EH (cell line): ENCODE measurements at places on chromosomes 2 and 18.

GRCh38 chr2:43778233-43778632, 4.4 kb downstream of the DYNC2LI1 start:
- DNase-seq, result no peak

GRCh38 chr2:184677171-184677570, 78.8 kb downstream of the ZNF804A start:
- no peak for DNase-seq

GRCh38 chr18:66005831-66006588, 255.2 kb downstream of the CDH7 start:
- DNase-seq, result no peak

GRCh38 chr2:85163675-85164074, 30.5 kb downstream of the TCF7L1 start:
- DNase-seq, result no peak

- DNase-seq, result peak; percentile 85
Measured at GRCh38 chr2:158412206-158412605, 44.3 kb downstream of the CCDC148 start.

GRCh38 chr2:72271276-72271614, 123.6 kb upstream of the CYP26B1 start:
- no peak for DNase-seq

- peak; percentile 72 for DNase-seq
Measured at GRCh38 chr18:23257686-23258565, 122.6 kb downstream of the CABLES1 start.

GRCh38 chr2:161096336-161096735, 63.9 kb upstream of the TANK start:
- DNase-seq, result no peak

DNA sequence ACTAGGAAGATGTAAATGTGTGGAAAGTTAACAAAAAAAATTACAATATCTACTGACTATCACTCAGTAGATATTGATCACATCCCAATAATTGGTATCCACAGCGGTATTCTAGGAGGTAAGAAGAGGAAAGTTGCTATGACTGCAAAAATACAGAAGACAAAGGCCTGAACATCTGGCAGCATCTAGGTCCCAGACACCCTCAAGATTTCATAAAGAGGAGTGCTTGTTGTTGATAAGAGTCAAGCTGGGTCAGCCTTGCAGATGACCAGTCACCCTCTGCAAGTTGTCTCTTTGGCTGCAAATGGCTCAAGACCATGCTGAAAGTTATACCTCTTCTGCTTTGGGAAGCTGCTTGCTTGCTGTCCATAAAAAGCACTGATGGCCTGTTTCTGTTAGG, 228.4 kb upstream of the FBXO11 start:
- no peak for DNase-seq

DNA sequence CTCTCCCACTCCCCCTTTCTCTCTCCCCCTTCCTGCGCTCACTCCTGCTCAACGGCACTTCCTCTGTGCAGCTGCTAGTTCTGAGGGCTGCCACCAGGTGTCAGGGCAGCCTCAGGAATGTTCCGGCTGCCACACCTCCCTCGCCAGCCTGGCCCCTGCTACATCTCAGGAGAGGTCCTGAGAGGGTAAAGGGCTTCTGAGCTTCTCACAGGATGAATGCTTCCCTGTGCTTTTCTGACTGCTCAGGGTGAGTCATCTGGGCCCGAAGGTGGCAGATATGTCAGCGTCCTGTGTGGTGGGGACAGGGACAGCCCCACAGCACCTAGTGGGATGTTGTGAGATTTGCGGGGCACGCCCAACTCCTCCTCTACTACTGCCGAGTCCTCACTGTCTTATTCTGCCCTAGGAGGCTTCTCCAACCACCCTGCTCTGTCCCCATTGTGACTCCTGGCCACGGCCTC, 49.0 kb downstream of the PLEKHB2 start:
- DNase-seq, result peak; percentile 71

GRCh38 chr18:28854964-28855363, 678.0 kb upstream of the CDH2 start:
- peak; percentile 27 for DNase-seq

DNA sequence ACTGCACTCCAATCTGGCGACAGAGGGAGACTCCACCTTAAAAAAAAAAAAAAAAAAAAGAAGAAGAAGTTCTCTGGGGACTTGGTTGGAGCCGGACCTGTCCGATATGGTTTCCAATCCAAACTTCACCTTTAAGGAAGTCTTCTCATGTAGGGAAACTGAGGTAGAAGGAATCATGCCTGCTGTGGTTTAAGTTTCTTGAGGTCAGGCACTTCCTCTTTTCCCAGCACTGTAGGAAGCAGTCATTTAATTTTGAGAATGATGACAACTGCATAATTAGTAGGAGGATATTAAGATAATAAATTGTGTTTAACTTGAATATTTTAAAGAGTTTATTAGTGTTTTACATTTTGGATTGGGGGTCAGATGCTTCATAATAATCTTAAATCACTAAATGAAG, 62.9 kb downstream of the KCNE4 start:
- DNase-seq, result no peak

DNA sequence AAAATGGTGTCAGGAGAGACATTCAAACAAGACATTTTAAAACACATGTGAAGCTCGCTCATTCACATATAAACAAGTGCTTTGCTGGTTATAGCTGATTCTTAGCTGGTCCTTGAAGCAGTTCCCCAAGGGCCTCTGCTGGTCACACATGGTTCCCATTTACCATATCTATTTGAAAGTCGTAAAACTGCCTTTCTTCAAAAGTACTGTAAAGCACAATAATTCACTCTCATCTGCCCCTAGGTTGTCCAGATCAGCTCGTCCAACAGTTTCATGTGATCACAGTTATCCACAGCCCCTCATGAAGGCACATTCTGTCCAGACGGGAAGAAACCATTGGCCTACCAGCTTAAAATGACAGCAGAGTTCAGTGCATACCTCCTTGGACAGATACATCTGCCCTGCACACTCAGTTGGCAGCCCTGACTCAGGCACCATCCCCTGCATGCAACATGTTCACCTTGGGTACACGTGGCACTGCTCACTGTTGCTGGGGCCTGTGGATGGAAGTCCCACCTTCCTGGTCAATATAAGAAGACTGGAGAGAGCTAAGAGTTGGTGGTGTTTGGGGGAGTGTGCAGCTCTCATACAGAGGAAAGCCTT, 108.0 kb upstream of the HAAO start:
- peak; percentile 67 for DNase-seq
